Stimulated activated CD4-positive, alpha-beta T cell treated with anti-CD3 and anti-CD28 coated beads, Interleukin-15, amount 100 ng/mL, for 1 hour (primary cell): ENCODE measurements at places on chromosomes 3 and 15.

DNA sequence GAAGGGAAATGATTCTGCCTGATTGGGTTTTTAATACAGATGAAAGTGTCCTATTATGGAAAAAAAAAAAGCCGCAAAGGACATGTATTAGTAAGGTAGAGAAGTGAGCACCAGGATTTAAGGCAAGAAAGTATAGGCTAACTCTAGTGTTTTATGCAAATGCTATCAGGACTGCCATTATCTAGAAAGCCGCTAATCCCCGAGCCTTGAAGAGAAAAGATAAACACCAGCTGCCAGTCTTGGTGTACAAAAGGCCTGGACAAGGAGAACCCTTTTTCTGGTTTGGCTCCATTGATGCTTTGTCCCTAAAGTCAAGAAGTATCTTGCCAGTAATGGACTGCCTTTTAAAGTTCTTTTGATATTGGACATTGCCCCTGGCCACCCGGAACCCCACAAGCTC, 8.6 kb upstream of the TRIM59 start:
- DNase-seq: no peak

GRCh38 chr15:82045179-82045891, 483 bp downstream of the MEX3B start:
- DNase-seq: no peak

- DNase-seq: no peak
Measured at GRCh38 chr3:103729547-103729946, 1294.7 kb downstream of the ZPLD1 start.

- no peak for DNase-seq
Measured at GRCh38 chr3:100888881-100889280, 104.3 kb downstream of the ABI3BP start.

DNA sequence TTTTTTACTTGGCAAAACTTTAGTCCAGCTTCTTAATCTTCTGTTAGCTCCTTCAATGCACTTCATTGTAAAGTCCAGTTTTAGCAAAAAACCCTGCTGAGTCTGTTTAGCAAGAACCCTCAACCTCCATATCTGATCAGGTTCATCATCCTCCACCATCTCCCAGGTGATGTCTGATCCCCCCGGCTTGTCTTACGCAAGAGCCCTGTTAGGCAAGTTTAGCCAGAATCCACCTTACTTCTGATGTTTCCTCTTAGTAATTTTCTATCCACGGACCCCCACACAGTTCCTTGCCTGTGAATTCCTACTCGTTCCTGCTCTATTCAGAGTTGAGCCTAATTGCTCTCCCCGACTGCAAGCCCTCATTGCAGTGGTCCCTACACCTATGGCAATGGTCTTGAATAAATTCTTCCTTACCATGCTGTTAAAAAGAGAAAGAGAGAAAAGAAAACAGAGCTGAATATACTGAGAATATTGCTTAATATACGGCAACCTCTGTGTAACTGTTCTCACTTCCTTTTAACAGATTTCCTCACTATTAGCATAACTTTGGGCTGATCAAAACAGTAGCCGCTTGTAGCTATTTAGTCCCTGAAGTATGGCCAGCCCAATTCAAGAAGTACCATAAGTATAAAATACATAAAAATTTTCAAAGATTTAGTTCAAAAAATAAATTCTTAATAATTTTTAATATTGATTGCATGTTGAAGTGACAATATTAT, 78.7 kb upstream of the MME start:
- DNase-seq: no peak

GRCh38 chr3:144499001-144499930, 527.6 kb downstream of the DIPK2A start:
- no peak for DNase-seq

DNA sequence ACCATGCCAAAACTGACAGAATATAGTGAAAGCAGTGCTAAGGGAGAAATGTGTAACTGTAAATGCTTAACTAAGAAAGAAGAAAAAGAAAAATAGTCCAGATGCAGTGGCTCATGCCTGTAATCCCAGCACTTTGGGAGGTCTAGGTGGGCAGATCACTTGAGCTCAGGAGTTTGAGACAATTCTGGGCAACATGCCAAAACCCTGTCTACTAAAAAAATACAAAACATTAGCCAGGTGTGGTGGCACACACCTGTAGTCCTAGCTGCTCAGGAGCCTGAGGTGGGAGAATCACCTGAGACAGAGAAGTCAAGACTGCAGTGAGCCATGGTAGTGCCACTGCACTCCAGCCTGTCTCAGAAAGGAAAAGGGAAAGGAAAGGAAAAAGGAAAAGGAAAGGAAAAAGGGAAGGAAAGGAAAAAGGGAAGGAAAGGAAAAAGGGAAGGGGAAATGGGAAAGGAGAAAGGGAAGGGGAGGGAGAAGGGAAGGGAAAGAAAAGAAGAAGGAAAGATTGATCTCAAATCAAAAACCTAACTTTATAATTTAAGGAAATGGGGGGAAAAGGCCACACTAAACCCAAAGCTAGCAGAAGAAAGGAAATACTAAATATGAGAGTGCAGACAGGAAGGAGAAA, 20.3 kb downstream of the C3orf33 start:
- DNase-seq: no peak

DNA sequence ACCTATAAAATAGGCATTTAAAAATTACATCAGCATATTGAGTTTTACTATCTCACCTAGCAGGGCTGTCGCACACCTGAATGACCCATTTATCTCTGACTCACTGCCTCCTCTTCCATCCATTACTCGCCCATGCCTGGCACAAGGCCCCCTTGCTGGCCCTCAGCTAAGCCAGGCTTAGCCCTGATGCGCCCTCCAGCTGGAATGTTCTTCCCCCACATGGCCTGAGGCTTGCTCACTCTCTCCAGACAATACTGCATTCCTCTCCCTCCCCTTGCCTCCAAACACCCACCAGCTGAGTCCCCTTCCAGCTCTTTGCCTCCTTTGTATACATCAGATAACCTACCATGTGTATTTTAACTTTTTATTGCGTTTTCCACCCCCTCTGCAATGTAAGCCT, 7.2 kb downstream of the SH3BP5 start:
- DNase-seq: no peak

- DNase-seq: no peak
Measured at GRCh38 chr3:185757176-185757575, 67.7 kb downstream of the IGF2BP2 start.

DNA sequence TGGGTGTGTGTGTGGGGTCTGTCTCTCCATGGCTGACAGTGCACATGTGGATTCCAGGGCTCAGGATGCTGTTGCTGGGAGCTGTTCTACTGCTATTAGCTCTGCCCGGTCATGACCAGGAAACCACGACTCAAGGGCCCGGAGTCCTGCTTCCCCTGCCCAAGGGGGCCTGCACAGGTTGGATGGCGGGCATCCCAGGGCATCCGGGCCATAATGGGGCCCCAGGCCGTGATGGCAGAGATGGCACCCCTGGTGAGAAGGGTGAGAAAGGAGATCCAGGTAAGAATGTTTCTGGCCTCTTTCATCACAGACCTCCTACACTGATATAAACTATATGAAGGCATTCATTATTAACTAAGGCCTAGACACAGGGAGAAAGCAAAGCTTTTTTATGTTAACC, 10.5 kb downstream of the ADIPOQ start:
- no peak for DNase-seq

DNA sequence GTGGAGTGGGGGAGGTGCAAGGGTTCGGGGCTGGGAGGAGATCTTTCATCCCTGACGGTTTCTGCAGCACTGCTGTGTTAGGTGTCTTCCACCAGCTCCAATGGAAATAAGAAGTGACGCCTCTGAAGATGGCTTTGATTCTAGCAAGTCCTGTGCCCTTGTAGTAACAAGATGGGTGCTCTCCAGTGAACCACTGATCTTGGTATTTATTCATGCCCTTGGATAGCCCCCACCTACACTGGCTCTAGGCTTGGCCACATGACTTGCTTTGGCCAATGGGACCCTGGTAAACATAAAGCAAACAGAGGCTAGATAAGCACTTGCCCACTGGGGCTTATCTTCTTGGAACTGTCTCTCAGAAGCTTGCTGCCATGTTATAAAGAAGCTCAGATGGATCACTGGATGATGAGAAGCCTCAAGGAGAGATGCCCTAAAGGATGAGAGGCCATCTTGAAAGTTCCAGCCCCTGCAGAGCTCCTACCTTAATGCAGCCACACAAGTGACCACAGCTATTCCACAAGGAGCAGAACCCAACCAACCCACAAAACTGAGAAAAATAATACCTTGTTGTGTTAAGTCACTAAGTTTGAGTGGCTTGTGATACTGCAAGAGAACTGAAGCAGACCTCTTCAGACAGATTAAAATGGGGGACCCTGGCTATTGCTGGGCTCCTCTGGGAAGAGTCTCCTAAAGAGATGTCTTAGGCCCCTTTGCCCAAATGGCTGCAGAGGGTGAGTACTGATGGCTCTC, 137.9 kb downstream of the PDCD6IP start:
- no peak for DNase-seq

DNA sequence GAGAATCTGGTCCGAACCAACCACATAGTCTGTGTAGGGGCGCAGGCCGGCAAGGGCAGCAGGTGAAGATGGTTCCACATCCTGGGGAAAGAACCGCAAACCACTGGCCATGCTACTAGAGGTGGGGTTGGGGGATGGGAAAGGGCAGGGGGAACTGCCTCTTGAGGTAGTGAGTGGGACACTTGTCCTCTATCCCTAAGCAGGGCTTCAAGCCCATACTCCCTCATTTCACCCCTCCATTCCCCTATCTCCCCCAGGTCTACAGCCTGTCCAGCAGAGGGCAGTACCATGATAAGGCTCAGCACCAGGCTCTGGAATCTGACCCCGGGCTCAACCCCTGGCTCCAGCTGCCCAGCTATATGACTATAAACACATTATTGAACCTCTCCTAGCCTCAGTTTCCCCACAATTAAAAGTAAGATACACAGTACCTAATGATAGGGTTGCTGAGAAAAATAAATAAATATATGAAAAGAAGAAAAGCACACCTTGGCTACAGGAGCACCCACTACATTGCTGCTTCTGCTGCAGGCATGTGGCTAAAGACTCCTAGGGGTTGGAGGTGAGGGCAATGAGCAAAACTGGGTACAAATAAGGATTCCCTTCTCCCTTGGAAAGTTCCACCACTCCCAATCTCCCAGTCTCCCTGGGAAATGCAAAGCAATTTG, 6.3 kb downstream of the GORASP1 start:
- no peak for DNase-seq

DNA sequence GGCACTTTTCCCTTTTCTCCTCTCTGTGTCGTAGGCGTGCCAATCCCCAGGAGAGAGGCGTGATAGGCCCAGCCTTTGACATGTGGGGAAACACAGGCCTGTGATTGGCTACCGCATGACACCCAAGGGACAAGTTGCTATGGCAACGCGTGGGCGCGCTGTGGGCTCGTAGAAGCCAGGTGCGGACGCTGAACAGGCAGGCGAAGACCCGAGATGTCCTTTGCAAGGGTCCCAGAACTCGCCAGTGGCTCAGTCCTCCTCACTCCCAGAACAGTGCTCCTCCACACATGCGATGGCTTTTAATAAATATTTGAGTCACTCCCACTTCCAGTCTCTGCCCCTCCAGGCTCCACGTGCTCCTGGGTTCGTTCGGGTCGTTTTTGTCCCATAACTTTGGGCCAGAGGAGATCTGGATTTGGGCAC, 4.2 kb downstream of the SLC51B start:
- peak; percentile 64 for DNase-seq

- DNase-seq: no peak
Measured at GRCh38 chr3:13791198-13792050, 88.4 kb downstream of the WNT7A start.
